Gastrocnemius medialis (tissue), 4 donors: ENCODE measurements at places on chromosomes 1 and 21. TPM values are rescaled to one million over a fixed set of nuclear protein-coding genes. Genes with fewer than 3 reads are reported as not detected.

The LAX1 gene
- 0.19 TPM for total RNA-seq

The HSD3B1 gene
- not detected for total RNA-seq

The RXFP4 gene
- total RNA-seq, result not detected

DNA sequence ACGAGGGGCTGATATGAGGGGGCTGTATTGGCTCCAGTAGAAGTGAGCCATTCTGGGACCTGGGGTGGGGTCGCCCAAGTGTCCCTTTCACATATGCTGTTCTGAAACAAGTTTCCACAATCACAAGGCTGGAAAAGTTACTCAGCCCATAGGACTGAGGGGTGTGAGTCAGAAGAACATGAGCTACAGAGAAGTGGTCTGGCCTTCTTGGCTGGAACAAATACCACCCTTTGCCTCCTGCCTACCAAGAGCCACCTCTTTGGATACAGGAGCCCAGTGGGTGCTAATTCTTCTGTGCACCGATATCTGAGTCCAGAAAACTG is 42.4 kb downstream of the MEF2D start:
- H3K27me3 ChIP-seq, result no peaks in the 10 kb centered on the region
- no peaks in the 10 kb centered on the region for H3K36me3 ChIP-seq
- no peak for DNase-seq
- H3K4me1 ChIP-seq, result peaks cover 10% of the 10 kb centered on the region

DNA sequence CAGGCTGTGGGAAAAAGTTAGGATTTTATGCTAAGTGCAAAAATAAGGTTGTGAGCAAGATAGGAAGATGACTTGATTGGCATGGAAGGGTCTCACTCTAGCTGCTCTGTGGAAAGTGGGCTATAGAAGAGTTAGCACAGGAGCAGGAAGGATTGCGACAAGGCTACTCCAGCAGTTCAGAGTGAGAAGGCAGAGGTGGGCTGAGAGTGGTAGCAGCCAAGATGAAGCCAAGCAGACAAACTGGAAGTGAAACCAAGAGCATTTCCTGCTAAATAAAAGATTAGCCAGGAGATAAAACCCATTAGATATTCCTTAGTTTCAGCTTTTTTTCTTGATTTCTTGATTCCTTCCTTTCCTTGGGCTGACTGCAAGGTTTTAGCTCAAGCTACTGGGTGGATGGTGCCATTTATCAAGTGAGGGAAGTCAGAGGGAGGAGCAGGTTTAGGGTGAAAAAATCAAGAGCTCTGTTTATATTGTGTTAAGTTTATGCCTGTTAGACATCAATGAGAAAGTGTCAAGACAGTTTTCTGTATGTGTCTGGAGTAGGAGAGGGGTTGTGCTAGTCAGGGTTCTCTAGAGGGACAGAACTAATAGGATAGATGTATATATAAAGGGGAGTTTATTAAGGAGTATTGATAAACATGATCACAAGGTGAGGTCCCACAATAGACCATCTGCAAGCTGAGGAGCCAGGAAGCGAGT is 33.1 kb upstream of the ZNF644 start:
- no peaks in the 10 kb centered on the region for H3K36me3 ChIP-seq
- no peak overlapping the region for H3K4me3 ChIP-seq
- no peaks in the 10 kb centered on the region for H3K4me1 ChIP-seq
- no peak overlapping the region for H3K27ac ChIP-seq

- peaks cover 19% of the 10 kb centered on the region for H3K4me1 ChIP-seq
- peak overlapping the region; percentile 72 for H3K27ac ChIP-seq
These were observed 173.6 kb downstream of the TGFBR3 start for GRCh38 chr1:91712393-91712792.

DNA sequence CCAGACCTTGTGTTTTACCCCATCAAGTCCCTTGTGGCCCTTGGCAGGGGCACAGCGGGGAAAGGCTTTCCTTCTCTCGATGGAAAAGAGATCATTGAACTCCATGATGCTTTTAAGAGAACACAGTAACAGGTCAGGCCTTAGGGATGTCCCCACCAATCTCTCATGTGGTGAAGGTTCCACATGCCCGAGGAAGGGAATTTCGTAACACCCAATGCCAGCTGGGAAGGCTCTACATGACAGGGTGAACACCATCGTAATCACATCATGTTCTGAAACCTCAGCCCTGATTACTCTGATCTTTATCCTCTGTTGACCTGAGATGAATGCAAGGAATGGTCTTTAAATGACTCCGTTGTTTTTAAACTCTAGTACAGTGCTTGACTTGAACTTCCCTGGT is 105.5 kb upstream of the SPAG17 start:
- H3K4me3 ChIP-seq, result no peak overlapping the region
- H3K4me1 ChIP-seq, result peaks cover 45% of the 10 kb centered on the region

- H3K4me1 ChIP-seq, result peaks cover 7% of the 10 kb centered on the region
- H3K36me3 ChIP-seq, result peaks cover 15% of the 10 kb centered on the region
- H3K27me3 ChIP-seq, result no peaks in the 10 kb centered on the region
- no peak overlapping the region for H3K4me3 ChIP-seq
- DNase-seq, result no peak
These were observed 18.8 kb downstream of the ENTREP3 start for GRCh38 chr1:155236451-155236850.

GRCh38 chr1:204044448-204044847 is 28.5 kb upstream of the SOX13 start:
- peaks cover 37% of the 10 kb centered on the region for H3K4me1 ChIP-seq
- DNase-seq, result no peak
- H3K4me3 ChIP-seq, result no peak overlapping the region
- H3K36me3 ChIP-seq, result no peaks in the 10 kb centered on the region
